ENCODE measurements at places on chromosomes 1 and 21.

GRCh38 chr21:44002511-44002910 lies 9.6 kb upstream of the TRAPPC10 start:
- no peak for DNase-seq

- DNase-seq = no peak
These were observed 151.8 kb upstream of the ST6GALNAC5 start for GRCh38 chr1:76715474-76715873.

DNA sequence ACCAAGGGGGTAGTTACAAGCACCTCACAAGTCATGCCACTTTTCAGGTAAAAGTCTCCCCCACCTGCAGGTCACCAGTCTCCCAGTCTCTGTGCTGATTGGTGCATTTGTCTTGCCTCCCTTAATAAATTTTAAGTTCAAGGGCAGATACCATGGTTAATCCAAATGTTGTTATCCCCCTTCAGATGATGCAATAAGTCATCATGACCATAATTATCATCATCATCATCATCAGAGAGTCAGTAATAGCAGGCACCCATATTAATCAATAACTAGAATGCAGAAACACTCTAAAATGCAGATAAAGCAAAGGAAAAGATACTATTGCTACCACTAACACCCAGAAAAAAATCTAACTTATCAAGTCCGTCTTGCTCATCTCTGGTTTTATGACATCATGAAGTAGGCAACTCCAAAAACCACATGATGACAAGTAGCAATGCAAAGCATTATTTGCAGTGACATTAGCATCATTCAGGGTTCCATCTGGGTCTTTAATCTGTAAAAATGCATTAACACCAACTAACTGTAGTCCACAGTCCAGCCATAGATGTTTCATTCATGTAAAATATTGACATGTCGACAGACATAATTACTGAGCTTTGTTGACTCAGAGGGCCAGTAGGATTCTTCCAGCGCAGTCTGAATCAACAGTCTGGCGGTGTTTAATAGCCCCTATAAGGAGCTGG lies 492.0 kb upstream of the RUNX1 start:
- no peak for DNase-seq

GRCh38 chr1:2556678-2557481 lies 709 bp downstream of the TNFRSF14 start:
- DNase-seq = no peak

DNA sequence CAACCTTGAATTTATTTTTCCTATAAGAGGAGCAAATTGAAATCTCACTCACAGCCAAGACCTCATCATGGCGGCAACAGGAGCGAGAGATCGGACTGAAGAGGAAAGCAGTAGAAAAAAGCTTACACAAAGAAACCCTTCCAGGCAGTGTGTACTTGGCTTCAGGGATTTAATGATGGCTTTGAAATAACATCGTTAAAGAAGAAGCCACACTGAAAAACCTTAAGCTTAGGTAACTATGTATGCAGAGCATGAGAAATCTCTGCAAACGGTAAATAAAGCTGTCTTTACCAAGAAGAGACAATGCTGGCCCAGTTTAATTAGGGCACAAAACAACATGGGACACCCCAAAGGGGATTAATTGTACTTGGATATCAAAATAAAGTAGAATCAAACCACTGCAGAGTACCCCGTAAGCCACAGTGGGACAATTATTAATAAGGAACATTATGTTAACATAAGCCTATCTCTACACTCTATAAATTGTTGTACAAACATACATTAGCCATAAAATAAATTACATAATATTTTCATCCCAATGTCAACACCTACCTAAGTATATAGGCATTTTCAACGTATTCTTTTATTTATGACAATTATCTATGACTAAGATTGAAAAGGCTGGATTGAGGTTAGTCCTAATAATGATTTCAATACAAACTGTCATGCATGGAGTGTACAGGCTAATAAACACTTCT lies 360.2 kb upstream of the CHRM3 start:
- DNase-seq = no peak

- no peak for DNase-seq
These were observed 26.7 kb downstream of the BTG3 start for GRCh38 chr21:17585875-17586450.

GRCh38 chr1:81588149-81588548 lies 212.6 kb upstream of the ADGRL2 start:
- no peak for DNase-seq

DNA sequence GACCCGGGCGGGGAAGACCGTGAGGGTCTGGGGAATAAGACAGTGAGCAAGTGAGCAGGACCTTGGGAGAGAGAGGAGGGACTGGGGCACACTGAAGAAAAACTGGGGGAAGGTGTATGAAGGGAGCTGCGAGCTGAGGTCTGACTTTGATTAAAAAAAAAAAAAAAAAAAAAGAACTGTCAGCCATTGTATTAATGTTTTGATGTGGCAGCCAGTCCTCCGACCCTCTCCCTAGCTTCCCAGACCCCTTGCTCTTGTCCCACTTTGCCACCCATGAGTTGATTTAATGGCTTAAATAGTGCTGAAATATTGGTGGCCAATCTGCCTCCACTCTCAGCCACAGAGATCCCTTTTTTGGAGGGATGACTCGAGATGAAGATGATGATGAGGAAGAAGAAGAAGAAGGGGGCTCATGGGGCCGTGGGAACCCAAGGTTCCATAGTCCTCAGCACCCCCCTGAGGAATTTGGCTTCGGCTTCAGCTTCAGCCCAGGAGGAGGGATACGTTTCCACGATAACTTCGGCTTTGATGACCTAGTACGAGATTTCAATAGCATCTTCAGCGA lies 652 bp downstream of the HAX1 start:
- DNase-seq = no peak

- no peak for DNase-seq
These were observed 170.2 kb downstream of the TNR start for GRCh38 chr1:175572932-175573868.

GRCh38 chr21:44897326-44898010 lies 23.2 kb downstream of the ITGB2 start:
- DNase-seq = no peak

GRCh38 chr1:82700476-82700875 lies 899.7 kb downstream of the ADGRL2 start:
- DNase-seq = no peak

GRCh38 chr21:42145569-42146272 lies 73.2 kb upstream of the ABCG1 start:
- peak; percentile 39 for DNase-seq

DNA sequence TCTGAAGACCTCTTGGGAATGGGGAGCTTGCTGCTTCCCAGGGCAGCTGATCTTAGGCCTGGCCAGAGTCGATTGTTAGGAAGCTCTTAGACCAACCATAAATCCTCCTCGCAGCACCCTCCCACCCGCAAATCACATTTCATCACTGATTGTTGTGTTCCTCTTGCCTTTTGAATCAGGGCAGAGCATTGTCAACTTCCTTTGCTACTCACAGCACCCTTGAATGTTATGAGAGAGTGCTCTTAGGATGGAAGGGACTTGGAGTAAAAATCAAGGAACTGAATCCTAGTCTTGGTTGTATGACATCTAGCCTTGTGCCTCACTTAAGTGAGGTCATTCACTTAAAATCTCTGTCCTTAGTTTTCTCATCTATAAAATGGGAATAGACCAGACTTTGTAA lies 3.0 kb downstream of the VASH2 start:
- no peak for DNase-seq

DNA sequence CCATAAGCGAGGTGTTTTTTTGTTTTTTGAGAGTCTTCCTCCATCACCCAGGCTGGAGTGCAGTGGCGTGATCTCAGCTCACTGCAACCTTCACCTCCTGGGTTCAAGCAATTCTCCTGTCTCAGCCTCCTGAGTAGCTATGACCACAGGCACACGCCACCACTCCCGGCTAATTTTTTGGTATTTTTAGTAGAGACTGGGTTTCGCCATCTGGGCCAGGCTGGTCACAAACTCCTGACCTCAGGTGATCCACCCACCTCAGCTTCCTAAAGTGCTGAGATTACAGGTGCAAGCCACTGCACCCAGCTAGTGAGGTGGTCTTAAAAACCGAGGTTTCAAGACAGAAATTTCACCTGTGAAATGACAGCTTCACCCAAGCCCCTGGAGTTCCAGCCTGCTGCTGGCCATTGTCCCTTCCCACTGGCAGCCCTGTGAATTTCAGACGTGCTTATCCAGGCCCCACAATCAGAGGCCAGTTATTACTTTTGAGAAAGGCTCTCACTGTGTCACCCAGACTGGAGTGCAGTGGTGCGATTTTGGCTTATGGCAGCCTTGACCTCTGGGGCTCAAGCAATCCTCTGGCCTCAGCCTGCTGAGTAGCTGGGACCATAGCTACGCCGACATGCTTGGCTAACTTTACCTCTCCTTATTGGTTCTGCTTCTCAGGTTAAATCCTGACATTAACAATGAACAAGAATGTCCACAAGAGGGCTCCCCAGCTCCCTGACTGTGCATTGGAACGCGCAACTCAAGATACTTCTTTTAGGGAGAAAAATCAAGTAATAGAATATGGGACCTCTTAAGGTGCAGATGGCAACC lies 19.4 kb downstream of the ENO1 start:
- DNase-seq = no peak

GRCh38 chr1:197951089-197951488 lies 33.9 kb downstream of the LHX9 start:
- DNase-seq = no peak

- no peak for DNase-seq
These were observed 37.0 kb downstream of the HS2ST1 start for GRCh38 chr1:86951430-86951829.

GRCh38 chr1:2587071-2587859 lies 688 bp downstream of the PRXL2B start:
- DNase-seq = no peak

DNA sequence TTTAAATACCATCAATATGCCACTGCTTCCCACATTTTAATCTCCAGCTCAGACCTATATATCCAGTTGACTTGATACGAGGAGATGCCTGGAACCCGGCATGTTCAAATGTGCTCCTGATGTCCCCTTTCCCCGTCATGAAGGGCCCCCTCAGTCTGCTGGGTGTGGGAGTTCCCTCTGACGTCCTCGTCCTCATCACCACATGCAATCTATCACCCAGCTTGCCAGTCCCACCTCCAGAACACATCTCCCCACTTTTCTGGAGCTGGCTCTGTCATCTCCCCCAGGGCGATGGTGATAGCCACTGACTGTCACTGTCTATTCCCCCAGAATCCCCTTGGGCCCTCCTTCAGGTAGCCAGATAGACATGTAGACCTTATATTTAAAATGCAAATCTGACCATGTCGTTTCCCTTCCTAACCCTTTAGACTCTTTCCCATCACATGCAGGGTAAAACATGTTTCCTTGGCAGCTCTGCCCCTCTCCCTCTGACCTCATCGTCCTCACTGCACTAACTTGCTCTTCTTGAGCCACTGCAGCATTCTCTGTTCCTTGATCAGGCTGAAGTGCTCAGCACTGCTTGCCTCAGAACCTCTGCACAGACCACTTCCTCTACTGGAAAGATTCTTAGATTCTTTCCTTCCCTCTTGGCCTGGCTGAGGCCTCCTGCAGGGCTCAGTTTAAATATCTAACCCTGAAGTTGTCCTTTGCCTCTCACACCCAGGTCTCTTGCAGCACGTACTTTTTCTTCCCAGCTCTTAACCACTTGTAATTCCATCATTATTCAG lies 7.4 kb downstream of the AZIN2 start:
- no peak for DNase-seq

DNA sequence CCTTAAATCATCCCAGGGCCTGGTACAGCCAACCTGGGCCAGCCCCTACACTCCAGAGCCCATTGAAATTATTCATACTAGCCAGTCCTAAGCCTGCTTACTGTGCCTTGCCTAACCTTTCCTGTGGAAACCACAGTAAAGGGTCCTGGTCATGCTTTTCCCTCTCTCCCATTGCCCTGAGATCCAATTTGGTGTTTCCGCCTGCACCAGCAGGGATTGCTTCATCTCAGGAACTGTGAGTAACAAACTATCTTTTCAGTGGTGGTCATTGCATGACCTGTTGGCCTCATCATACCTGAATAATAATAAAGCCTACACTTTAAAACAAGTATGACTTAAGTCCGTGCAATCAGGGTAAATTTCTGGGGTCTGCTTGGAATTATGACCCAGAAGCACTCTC lies 18.7 kb upstream of the GALNT2 start:
- no peak for DNase-seq

- DNase-seq = no peak
These were observed 90.2 kb upstream of the VAMP3 start for GRCh38 chr1:7680955-7681268.

DNA sequence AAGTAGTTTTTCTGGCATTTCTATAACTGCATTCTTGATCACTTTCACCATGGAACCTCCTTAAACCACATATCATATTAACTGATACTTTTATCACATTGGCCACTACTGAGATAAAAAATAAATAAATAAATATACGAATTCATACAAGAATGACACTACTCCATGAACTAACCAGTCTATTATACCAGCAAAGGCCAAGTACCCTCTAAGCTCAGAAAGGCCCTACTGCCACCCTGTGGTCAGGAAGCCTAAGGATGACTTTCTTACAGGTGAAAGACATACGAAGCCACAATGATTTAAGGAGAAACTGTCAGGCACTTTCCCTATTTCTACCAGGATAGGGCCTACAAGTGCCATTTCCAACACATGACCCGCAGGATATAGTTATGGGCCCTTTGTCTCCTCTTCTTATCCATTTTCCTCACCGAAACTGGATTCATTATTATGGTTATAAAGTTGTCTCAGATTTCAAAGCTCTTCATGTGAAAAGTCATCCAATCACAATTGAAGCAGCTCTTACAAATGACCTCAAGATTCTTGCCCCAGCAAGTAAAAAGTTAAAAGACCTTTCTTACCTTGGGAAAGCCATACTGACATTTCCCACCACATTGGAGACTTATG lies 23.9 kb downstream of the DNAJC8 start:
- DNase-seq = peak; percentile 23

GRCh38 chr1:35881850-35882273 lies 1.1 kb upstream of the AGO1 start:
- DNase-seq = no peak

DNA sequence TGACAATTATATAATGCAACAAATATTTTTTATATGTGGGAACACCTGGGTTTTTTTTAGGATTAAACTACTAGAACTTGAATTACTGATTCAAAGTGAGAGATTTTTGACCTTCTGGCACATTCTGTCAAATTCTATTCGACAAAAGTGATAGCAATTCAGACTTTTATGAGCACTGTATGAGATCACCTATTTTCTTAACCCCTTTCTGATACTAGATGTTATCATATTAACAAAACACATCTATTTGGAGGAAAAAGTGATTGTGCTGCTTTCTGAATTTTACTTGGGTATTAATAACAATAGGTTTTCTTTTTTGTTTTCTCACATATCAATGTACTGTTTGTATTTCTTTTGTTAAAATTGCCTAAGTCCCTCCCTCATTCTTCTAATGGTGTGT lies 174.9 kb upstream of the GREM2 start:
- no peak for DNase-seq

- no peak for DNase-seq
These were observed 131.8 kb upstream of the NGF start for GRCh38 chr1:115469703-115470476.

GRCh38 chr1:76583875-76584477 lies 283.3 kb upstream of the ST6GALNAC5 start:
- DNase-seq = no peak

GRCh38 chr1:78229344-78229743 lies 183.6 kb downstream of the GIPC2 start:
- no peak for DNase-seq

All from stimulated activated CD4-positive, alpha-beta T cell treated with anti-CD3 and anti-CD28 coated beads, Interleukin-15, amount 100 ng/mL, for 1 hour (primary cell).